ENCODE measurements at places on chromosomes 3 and 15.

DNA sequence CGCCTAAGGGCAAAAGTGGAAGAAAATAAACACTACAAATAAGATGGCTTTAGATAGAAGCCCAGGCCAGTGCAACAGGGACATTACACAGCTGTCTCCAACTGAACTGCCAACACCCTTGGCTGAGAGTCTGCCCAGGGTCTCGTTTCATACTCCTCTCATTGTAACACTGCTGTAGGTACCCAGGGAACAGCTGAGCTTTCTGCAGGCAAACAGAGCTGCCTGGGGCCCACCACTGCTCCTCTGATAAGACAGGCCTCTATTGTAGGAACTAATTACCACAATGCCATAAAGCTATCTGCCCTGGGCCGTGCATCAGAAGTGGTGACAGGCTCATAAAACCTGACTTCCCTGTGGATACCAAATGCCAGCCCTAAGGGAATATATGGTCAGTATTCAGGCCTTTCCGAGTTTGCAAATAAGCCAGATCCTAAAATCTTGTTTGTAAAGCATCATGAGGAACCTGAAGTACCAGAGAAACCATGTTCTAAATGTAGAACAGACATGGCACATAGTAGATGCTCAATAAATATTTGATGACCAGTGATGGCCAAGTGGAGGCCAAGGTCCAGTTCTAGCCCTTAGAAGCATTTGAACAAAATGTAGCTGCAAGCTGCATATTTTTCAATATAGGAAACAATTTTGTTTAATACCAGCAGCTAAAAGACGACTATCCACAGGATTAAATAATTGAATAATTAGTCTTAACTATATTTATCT, 84.3 kb upstream of the NEO1 start:
- DNase-seq, result no peak

DNA sequence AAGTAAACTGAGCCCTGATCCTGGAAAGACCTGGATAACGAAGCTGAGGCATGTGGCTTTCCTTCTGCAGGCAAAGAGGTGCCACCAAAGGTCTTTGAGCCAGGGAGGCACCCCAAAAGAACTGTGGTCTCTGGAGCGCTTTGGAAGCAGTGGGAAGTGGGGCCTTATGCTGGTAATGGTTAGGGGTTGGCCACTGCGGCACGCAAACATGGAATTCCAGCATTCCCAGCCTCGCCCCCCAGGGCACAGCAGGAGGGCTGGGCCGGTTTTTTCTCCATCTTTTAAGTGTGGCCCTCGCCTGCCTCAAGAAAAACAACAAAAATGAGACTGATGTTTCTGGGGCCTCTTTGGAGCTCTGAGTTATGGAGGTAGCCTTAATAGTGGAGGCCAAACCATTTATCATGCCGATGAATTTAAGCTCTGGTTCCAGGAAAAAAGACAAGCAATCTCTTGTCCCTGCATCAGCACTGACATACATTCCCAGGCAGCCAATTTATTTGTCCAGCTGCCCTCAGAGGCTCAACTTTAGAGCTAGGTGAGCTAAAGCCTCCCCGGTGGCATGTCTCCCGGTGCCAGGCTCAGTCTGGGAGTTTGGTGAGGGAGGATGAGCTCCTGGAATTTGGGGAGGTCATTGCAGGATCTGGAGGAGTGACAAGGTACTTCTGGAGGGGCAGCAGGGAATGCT, 109.0 kb downstream of the TLE3 start:
- DNase-seq, result no peak

- DNase-seq, result no peak
These were observed 578.6 kb downstream of the RSL24D1 start for GRCh38 chr15:54618120-54618519.

- no peak for DNase-seq
These were observed 735 bp downstream of the GOLGA8B start for GRCh38 chr15:34582461-34583371.

DNA sequence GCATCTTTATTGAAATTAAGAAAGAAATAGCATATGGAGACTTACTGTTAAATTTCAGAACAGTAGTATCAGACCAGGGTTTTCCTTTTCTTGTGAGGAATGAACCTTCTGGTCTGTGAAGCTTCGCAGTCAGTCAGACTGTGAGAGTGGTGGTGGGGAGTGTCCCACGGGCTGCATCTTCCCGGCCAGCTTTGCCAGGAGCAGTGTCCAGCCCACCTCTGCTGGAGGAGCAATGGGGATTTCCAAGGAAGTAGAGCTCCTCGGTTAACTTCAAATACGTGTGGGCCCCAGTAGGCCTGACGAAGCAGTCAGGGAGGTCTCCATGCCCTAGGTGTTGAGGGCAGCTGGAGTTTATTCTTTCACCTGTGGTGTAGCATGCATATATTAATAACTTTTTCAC, 40.9 kb upstream of the FBXL22 start:
- DNase-seq, result no peak

GRCh38 chr3:6448011-6448410, 412.9 kb upstream of the GRM7 start:
- DNase-seq, result no peak

GRCh38 chr3:128683957-128684356, 33.3 kb upstream of the RPN1 start:
- no peak for DNase-seq

DNA sequence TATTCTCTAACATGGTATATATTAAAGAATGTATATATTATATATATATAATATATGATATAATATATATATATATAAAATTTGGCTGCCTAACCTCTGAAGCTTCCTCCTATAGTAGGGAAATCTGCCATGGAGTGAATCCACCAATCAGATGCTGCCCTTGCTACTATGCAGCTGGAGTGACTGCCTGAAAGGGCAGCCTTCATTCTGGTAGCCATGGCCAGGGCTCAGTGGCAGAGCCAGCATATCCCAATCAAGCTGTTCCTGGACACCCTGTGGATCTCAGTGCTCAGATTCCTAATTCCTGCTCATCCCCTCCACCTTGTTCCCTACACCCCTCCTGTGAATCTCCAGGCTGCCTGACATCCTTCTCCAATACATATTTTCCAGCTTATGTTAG, 2.2 kb upstream of the SH3GL3 start:
- no peak for DNase-seq

DNA sequence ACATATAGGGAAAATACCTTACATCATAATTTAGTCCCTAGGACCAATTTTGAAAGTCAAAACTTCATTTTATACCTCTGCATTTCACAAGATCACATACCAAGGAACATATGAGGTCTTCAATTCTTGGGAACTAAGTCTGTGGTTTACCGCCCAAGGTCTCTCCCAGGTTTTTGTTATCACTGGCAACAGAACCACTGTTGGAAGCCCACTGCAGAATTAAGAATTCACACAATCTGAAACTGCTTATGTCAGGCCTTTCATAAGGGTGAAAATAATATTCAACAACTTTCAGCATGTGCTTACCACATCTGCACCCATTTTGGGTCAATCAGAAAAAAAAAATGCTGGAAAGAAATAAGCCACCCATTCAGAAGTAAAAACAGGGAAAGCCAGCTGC, 107.2 kb upstream of the MME start:
- no peak for DNase-seq

DNA sequence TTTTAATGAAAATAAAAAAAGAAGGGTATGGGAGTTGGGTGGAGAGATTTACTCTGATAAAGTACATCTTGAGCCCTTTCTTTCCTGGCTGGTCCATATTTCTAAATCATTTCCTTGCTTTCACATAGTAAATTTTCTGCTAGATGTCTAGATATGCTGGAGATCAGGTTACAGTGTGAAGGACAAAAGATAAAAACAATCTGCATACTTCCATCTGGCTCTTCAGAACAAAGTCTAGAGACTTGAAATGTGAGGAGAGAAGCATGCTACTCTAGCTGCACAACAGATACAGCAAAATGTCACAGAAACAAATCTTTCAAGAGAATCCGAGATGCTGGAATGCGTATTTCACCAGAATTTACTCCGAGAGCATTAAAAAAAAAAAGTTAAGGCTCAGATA, 42.2 kb downstream of the FOXP1 start:
- no peak for DNase-seq

GRCh38 chr3:124358156-124358555, 366.2 kb upstream of the ROPN1 start:
- DNase-seq, result no peak

DNA sequence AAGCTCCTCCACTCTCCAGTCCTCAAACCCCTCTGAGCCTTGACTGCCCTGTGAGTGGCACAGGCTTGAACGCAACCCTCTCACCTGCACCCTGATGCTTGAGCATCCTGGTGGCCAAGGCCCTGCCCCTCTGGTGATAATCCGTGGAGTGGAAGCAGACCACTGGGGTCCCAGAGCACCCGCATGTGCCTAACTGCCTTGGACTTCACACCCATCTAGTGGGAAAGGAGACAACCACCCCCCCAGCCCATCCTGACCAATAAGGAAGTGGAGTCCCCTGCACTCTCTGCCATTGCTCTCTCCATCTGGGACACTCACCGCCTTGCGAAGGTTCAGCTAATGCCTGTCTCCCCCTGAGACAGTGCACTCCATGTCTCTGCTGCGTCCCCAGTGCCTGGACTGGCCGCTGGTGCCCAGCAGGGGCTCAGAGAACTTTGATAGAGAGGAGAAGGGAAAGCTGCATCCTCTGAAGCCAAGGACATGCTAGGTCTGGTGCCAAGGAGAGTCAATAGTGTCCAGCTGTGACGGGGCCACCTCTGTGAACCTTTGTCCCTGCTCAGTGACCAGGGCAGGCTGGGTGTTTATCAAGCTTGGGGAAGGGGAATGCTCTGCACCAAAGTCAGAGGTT, 3.4 kb downstream of the KLF15 start:
- DNase-seq, result no peak

GRCh38 chr15:91887321-91887720, 33.8 kb downstream of the SLCO3A1 start:
- DNase-seq, result no peak

DNA sequence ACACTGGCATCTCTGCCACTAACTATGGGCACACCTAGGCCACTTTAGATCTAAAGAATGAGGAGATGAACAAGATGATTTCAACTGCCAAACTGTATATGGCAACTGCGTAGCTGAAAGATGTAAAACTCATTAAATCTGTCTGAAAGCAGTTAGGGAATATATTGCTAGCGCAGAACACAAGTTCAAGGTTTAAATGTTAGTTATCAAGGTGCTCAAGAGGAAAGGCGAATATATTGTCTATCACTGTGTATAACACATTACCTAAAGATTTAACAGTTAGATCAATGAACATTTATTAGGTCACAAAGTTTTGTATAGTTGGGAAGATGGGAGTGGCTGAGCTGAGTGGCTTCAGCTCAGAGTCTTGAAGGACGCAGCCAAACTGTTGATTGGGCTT, 33.9 kb upstream of the PSMD6 start:
- no peak for DNase-seq

DNA sequence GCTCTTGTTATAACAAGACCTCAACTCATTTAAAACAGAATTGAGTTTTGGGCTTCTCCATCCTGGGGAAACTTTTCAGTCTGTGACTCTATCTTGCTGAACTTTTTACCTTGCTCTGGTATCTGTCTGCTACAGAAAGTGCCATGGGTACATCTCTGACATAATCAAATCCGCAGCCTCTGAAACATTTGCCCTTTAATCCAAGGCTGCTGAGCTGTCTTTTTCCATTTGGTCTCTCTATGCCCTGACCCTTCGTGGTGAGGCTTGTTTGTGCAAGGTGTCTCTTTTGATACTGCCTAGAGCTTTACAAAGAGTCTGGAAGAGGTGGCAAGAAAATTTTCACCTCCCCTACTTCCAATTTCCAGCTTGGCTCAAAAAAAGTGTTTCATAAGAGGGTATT, 11.3 kb downstream of the TMEM108 start:
- DNase-seq, result no peak

DNA sequence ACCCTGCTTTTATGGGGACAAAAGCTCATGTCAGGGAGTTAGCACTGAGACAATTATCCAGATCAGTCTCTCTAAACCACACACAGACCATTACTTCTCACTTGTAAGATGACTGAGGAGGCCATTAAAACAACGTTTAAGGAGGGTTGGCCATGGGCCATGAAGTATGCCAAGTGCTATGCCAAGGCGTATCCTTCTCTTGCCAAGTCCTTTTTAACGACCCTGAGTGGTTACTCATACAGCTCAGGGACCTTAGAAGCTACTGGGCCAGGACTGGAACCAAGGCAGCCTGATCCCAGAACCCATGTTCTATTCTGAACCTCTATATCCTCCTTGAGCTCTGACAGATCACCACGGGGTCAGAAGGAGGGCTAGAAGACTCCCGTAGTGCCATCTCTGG, 50.0 kb downstream of the NMNAT3 start:
- no peak for DNase-seq

GRCh38 chr15:22911306-22911705, 68.9 kb downstream of the CYFIP1 start:
- DNase-seq, result no peak

DNA sequence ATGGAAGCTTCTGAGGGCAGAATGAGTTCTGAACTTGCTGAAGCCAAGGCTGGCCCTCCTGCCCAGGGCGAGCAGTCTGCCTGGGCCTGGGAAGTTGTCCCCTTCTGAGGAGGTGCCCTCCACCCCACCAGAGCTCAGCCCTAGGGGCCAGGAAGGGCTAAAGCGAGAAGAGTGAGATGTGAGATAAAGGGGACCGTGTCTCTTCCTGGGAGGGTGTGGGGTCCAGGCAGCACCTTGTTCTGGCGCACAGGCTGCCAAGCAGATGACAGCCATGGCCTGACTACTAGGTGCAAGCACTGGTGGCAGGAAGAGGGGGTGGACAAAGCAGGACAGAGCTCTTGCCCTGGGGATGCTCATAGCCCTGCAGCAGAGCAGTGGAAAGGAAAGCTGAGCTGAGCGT, 3.7 kb downstream of the PAK6 start:
- DNase-seq, result no peak

GRCh38 chr3:43885908-43886618, 195.3 kb downstream of the ABHD5 start:
- DNase-seq, result no peak

DNA sequence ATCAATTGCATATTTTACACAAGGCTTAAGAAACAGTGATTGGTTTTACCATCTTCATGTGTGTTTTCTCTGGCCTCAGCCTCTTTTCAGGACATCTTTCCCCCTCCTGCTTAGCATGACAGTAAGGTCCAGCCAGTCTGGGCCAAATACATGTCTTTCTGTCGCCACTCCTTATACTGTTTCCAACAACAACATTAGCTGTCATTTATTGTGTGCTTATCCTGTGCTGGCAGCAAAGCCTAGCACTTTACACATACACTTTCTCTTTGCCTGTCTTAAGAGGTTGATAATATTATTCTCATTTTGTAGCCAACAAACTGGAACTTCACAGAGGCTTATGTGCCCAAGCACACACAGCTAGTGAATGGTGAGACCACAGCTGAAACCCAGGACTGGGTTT, 37.8 kb downstream of the B3GALNT1 start:
- DNase-seq, result no peak

DNA sequence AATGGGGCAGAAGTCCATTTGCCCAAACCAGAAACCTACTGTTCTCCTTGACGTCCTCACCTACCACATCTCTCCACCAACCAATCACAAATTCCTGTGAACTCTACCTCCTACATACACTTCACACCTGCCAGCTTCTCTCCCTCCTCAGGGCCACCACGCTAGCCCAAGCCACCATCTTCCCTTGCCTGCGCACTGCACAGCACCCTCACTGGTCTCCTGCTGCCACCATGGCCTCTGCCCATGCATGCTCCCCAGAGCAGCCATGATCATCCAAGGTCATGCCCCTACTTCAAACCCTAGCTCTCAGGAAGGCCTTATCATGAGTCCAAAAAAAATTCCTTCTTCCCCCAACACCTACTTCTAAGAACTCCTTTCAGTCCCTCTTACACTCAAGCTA, 1.1 kb upstream of the EPHB3 start:
- DNase-seq, result no peak

- DNase-seq, result no peak
These were observed 129.3 kb upstream of the FEZF2 start for GRCh38 chr3:62502315-62503300.

Data from stimulated activated CD4-positive, alpha-beta T cell treated with anti-CD3 and anti-CD28 coated beads, Interleukin-1b, Interleukin-23, amount 100 ng/mL, for 1 hour (primary cell).